ENCODE measurements at places on chromosomes 13 and 19. TPM values are rescaled to one million over a fixed set of nuclear protein-coding genes. Genes with fewer than 3 reads are reported as not detected.
A peak's percentile ranks its signal among the peaks of the same experiment; 100 is the strongest.

Gene APC2
- 0.24 TPM for total RNA-seq

Gene ZNF571
- 1.7 TPM for total RNA-seq

DNA sequence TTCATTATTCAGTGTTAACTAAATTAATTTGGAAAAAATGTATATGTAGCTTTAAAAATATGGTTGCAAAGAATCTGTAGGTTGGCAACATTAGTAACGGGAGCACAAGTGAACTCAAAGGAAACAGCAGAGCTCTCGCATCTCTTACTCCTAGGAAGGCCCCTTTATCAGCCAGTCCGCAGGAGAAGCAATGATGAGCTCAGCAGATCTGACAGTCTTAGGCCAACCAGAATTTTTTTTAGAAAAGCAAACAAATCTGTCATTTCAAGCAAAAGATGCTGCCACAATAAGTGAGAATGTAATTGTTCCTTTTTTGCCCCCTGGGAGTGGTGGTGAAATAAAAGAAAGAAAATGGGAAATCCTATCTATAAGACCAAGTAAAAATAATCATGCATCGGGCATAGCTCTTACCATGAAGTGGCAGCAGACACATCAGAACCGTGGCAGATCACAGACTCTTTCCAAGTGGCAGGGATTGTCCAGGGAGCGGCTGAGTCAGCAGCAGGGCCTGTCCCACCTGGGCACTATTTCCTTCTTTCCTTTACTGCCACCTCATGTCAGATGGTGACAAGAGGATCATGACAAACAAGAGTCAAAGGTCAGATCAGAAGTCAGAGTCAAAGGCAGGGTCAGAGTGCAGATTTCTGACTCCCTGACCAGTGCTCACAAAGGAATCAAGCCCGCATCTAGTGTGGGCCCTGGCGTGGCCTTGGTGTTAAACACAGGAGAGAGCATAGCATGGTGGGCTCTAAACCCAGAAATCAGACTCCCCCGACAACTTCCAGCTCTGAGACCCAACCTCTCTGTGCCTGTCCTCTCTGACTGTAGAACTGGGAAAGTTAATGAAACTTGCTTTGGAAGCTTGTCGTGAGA, 84.0 kb upstream of the MTIF3 start:
- DNase-seq: peak; percentile 5

- no peak for DNase-seq
These were observed 26.7 kb upstream of the TDRD3 start for GRCh38 chr13:60370343-60370742.

Gene ATP4A
- not detected for total RNA-seq

DNA sequence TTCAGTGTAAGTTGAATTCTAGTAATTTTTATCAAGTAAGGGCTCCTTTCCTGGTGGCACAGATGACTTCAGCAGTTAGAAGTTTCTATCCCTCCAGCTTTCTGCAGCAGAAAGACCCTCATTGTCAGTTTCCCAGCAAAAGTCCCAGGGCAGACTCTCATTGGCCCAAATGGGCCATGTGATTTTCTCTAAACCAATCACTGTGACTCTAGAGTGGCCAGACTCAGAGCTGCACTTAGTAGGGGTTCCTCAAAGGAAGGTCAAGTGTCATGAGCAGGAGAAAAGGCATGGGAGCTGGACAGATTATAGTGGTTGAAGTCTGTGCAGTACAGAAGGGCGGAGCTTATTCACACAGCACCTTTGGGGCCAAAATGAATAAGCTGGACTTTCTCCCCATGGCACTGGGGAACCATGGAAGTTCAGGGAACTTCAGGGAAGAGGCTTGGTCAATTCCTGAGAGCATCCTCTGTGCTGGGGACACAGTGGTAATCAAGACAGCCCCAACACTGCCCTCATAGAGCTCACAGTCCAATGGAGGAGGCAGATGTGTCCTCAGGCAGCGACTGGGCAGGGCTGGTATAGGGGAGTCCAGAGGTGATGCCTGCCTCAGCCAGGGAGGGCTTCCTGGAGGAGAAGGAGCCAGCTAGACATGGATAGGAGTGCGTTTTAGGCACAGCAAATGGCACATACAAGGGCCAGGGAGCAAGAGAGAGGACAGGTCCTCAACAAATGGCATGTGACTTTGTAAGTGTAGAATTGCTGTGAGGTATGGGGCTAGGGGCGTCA, 18.3 kb downstream of the CKM start:
- DNase-seq: no peak

Gene ZNF560
- not detected for total RNA-seq

All from mucosa of descending colon (tissue), 3 donors.